ENCODE measurements at places on chromosomes 2 and 18.

- no peak for DNase-seq
Measured at GRCh38 chr2:142880279-142880678, 2.8 kb downstream of the KYNU start.

DNA sequence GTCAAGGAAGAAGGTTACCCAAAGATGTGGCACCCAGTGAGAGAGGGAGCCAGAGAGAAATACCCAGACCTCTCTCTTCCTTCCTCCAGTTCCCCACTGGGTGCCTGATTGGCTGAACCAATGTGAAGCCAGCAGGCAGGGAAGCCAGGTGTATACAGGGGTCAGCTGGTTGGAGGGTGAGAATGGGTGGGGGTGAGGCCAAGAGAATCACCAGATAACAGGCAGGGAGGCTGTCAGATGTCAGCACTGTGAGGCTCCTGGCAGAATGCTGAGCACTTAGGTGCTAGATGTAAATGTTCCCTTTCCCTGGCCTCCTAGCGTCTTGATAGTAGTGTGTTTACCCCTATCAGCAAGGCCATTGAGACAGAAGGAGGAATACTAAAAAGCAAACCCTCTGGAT is 104.0 kb upstream of the MGAT5 start:
- DNase-seq, result no peak

- peak; percentile 13 for DNase-seq
Measured at GRCh38 chr2:3637311-3637675, 20.7 kb upstream of the ALLC start.

DNA sequence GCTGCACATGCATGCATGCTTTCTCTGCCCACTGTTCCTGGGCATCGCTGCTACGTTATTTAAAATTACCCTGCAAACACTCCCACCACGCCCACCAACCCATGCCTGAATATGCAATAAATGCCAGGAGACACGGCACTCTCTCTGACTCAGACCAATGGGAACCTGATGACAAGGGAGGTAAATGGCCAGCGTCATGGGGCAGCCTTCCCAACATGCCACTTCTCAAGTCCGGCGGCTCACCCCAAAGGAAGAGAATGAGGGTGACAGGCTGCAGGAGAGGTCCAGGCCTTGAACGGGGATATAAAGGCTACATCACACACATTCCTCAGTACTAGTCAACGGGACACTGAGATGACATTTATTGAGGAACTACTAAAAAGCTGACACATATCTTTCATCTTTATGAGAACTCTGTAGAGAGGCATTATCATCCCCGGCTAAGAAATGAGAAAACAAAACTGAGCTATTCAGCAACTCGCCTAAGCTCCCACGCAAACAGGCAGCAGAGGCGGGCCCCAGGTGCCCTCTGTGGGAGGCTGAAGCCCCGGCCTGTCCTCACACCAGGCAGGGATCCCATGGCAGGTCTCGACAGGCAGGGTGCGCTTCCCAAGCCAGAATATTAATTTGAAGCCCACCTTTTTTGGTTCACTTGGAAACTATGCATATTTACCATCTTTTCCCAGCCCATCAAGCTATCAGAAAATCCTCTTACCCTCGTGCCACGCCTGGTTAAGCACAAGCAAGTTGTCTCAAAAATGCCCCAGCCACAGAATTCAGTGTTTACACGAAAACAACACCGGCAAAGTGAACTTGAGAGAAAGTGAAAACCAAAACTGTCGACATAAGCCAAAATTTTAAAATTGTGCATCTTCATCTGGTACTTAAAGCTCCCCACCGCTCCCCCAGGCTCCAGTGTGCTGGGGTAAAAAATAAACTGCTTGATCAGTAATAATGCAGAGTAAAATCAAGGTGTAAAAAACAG is 166.3 kb downstream of the HDAC4 start:
- no peak for DNase-seq

DNA sequence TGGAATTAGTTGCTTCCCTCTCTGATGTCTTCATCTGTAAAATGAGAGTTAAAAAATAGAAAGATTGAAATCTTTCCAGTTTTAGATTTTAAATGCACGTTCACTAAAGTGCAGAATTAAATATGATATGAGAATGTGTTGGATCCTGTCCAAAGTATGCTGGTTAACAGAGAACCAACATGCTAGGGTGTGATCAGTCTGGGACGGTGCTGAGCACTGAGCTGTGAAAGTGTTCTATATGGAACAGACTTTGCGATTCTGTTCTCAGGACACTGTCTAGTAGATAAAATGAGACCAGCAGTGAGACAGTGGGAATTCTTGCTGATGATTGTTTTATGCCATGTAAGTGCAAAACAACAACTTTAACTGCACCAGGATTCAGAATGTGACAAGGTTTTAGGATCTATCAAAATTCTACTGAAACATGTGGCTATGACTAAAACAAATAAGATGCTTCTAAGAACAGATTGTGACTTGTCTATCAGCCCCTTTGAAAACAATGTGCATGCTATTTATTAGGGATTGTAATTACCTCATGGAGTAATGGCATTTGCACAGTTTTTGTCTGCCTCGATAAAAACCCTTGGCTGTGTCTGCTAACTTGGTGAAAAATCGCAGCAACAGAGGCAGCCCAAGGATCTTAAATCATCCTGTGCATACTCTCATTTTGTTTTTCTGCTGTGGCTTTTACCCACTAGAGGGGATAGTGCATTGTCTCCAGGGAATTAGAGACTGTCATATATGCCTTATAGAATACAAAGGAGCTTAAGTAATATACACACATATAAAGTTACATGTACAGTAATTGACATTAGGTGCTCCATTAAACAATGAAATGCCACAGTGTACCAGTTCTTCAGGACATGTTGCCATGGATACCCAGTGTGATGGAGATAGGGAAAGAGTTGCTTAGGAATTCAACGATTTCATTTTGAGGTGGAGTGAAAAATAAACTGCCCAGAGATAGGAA is 55.1 kb downstream of the MAP3K20 start:
- DNase-seq, result no peak

DNA sequence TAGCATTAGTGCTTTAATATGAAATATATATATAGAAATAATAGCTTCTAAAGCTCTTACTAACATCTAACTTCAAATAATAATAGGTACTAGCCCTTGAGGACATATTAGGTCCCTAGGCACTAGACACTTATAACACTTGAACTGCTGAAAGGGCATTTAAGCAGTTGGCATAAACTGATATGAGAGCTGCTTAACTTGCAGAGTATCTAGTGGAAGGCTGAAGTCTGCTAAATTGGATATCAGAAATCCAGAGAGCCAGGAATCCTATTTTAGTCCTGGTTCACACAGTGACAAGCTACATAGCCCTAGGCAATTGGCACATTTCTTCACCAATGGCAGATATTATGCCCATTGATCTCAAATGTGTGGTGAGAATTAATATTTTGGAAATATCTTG is 326.9 kb upstream of the UBE2E3 start:
- DNase-seq, result no peak

DNA sequence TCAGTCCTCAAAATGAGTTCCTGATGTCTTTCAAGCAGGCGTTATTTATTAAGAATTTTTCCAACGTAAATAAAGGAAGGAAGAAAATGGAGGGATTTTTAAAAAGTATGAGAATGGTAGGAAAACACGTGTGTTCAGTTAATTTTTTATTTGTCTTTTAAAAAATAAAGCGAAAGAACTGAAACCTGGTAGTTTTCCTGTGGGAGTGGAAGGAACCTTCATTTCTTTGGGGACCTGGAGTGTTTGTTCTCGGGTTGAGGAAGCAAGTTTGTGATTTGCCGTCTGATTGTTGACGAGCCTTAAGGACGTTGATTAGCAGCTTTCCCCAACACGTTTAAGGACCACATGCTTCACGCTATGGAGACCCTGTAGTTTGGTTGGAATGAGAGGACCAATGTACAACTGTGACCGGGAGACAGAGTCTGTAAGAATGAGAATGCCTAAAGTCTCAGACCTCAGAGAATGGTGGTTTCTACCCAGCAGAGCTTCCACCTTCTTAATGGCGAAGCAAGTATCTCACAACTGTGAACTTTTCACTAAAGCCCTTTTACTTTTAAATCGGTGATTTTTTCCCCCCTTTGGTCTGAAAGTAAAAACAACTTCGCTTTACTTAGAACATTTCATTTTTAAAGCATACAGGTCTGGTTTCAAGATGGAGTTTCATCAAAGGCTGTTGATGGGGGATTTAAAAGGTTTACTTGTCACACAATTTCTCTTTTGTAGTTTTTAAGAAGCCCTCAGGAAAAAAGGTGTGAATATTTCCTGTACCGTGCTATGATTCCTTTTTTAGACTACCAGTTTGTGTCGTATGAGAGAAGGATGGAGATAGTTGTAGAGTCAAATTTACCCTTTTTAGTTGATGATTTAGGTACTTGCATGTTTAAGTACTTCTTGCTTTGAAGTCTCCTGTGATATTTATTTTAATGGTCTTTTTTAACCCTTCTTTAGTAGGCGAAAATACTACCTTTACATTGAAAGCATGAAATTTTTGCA is 1.4 kb downstream of the TTC39C start:
- no peak for DNase-seq

- DNase-seq, result no peak
Measured at GRCh38 chr2:60505240-60505879, 48.1 kb downstream of the BCL11A start.

GRCh38 chr2:196229013-196229412 is 57.6 kb upstream of the STK17B start:
- DNase-seq, result no peak

DNA sequence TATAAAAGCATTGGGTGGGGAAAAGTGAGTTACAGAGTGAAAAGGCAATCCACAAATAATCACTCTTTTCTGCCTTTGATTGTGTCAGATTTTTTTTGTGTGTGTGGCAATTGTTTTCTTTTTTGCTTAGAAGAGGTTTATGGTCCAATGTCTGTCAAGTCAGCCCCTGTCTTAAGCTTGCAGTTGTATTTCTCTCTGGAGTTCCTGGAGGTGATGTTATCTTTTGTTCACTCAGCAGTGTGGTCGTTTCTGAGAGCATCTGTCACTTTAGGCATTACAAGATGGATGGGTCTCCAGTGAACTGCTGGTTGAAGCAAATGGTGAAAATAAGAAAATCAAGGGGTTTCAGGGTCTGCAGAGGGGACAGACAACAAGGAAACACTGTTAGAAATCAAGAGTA is 121.3 kb downstream of the GREB1L start:
- no peak for DNase-seq

DNA sequence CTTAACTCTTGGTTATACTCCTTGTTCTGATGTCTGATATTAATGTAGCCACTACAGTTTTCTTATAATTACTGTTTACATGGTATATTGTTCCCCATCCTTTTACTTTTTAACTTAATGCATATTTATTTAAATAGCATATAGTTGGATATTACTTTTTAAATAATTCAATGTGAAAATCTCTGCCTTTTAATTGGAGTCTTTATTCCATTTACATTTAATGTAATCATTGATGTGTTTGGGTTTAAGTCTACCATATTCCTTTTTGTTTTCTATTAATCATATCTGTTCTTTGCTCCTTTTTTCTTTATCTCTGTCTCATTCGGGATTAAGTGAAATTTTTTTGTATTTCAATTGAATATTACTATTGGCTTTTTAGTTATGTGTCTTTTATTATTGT is 109.1 kb downstream of the MTX2 start:
- no peak for DNase-seq

GRCh38 chr2:86052265-86052664 is 53.4 kb downstream of the POLR1A start:
- DNase-seq, result peak; percentile 30

DNA sequence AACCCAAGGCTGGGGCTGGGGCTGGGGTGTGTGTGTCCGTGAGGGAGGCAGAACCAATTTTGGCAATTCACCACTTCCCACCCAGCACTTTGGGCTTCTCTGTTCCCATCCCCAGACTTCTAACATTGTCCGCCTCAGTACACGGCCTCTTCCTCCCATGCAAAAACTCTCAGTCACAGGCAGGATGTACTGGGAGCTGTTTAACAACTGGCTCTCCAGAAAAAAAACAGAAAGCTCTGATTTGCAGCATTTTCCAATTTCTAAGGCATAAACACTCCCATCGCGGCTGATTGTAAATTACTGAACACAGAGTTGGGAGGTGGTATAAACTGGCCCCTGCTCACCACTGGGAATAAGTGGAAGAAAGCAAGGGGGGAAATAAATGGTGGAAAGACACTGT is 73.1 kb upstream of the MAP4K3 start:
- no peak for DNase-seq

GRCh38 chr18:8056723-8057122 is 489.6 kb downstream of the PTPRM start:
- no peak for DNase-seq

DNA sequence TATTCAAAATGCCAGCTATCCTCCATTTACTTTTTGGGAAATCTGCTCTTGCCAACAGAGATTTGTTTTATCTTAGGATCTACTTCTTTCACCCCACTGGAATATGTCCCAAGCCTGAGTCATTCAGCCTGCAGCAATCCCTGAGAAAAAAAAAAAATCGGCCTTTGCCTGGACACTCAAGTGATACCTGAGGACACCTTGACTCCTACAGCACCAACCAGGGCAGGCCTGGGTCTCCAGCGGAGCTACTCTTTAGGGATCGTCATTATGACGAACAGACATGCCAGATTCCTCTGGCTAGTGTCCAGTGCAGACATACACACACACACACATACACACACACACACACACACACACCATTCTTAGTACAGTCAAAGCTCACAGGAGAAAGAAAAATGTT is 2.2 kb upstream of the UGT1A6 start:
- DNase-seq, result no peak

- DNase-seq, result peak; percentile 59
Measured at GRCh38 chr18:75041586-75041985, 167.4 kb downstream of the PTGR3 start.

DNA sequence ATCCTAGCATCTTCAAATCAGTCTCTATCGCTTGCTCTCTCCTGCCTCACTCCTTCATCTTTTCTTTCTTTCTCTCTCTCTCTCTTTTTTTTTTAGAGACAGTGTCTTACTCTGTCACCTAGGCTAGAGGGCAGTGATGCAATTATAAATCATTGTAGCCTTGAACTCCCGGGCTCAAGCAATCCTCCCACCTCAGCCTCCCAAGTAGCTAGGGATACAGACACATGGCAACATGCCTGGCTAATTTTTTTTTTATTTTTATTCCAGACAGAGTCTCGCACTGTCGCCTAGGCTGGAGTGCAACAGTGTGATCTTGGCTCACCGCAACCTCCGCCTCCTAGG is 10.6 kb upstream of the SLC66A3 start:
- no peak for DNase-seq

DNA sequence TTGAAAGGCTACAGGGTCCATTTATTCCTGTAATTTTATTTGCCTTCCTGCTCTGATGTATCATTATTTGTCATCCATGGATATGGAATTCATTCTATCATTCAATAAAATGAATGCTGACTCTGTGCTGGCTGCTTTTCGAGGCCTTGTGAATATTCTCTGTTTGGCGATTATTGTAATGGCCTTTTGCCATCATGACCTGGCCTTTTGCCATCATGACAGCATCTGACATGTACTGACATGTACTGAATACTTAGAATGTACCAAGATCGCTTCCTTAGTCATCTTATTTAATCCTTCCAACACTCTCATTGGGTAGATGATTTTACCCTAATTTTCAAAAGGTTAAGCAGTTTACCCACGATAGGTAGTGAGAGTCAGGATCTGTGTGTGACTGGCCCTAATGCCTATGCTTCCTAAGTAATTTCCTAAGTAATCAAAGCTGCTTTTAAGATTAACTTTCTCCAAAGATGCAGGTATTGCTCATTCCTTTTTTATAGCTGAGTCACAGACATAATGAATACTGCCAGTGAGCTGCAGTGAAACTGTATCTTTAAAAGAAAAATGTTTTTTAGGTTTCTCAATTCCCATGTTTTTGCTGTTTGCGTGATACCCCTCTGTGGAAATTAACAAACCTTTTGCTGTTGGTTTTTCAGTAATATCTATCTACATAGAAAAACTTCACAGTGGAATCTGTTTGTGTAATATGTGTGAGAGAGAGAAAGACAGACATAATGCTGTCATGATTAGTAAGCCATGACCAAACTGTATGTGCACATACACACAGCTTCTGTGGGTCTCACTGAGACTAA is 127.8 kb downstream of the CERS6 start:
- no peak for DNase-seq

Measured in H7 (cell line).